ENCODE measurements at places on chromosomes 4 and X.

GRCh38 chr4:156959298-156959702 lies 12.3 kb downstream of the PDGFC start:
- DNase-seq = no peak

GRCh38 chr4:106806158-106806797 lies 229.8 kb downstream of the DKK2 start:
- no peak for DNase-seq

GRCh38 chr4:80897537-80898303 lies 132.8 kb upstream of the BMP3 start:
- no peak for DNase-seq

GRCh38 chrX:850471-850916 lies 219.9 kb downstream of the SHOX start:
- DNase-seq = no peak

GRCh38 chrX:134418317-134419113 lies 41.5 kb upstream of the HPRT1 start:
- DNase-seq = no peak

DNA sequence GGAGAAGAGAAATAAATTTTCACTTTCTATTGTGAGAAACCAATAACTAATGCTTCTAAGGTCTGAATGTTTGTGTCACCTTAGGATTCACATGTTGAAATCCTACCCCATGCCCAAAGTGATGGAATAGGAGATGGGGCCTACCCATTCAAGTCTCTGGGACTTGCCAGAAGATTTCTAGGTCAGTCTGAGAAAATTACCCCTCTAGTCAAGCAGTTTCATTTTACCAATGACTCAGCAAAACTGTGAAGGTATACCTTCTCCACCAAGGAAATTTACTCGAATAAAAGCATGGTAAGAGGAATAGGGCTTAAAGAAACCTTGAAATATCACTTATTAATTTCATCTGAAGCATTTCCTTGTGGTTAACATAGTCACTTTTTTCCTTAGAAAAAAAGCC lies 23.5 kb upstream of the PAPSS1 start:
- no peak for DNase-seq

DNA sequence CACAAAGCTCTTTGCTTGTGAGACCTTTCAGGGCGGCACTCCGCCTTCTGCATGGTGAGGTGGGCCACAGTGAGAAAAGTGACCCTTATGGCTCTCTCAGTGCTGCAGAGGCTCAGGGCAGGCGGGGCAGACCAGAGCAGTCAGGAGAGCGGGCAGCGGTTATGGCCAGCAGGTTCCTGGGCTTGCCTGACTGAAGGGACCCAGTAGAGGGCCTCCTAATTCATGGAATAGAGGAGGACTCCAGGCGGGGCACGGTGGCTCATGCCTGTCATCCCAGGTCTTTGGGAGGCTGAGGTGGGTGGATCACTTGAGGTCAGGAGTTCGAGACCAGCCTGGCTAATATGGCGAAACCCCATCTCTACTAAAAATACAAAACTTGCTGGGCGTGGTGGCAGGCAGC lies 91.4 kb downstream of the CLNK start:
- no peak for DNase-seq

DNA sequence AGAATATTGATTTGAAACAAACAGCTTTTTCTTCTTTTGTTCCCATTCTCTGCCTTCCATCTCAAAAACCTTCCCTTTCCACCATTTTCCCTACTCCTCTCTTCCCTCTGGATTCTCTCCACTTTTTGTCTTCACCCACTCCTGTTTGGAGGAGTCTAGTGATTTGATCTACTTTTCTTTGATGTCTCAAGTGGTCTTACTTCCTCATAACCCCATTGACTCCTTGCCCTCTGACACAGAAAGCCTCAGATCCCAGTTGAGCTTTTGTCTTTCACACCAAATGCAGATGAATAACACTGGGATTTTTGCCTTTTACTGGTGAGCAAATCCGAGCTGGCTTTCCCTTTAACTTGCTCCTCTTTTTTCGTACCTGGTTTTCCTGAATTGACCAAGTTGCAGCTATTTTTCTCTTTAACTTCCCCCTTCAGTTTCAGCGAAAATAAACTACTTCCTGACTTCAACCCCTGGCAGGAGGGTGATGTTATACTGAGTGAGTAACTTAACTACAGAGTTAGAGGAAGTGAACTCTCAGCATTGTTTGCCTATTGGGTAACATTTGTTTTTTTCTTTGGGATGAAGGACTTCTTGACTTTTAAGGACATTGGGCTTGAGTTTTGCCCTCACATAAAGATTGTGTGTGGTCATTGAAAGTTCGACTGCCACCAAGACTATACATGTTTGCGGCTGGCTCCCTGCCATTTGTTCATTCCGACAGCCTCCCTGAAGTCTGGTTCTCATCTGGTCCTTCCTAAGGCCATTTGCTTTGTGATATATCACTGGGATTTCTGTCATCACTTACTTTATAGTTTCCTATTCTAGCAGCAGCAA lies 392.8 kb upstream of the NR3C2 start:
- DNase-seq = no peak

DNA sequence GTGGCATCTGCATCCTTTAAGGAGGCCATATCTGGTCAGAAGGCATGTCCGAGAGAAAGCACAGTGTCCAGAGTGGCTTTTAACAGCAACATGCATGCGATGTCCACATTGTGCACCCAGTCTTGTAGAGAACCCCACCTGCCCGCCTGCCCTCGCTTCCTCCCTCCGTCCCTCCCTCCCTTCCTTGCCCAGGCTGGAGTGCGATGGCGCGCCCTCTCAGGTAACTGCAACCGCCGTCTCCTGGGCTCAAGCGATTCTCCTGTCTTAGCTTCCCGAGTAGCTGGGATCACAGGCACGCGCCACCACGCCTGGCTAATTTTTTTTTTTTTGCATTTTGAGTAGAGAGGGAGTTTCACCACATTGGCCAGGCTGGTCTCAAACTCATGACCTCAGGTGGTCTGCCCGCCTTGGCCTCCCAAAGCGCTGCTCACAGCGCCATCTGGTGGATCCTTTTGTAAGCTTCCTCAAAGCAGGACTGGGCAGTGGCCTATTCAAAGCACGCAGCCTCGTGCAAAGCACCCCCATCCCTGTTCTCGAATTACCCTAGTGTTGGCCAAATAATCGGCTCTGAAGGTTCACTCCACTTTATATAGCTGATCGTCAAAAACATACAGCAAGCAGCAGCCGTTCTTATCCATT lies 15.0 kb downstream of the BRCC3 start:
- peak; percentile 52 for DNase-seq

- DNase-seq = no peak
Measured at GRCh38 chrX:43716144-43716543, 60.0 kb downstream of the MAOA start.

All from CD4-positive, alpha-beta T cell treated with Interferon alpha-2 for 1 hour (primary cell).